Thymus (tissue), 14 donors: ENCODE measurements at places on chromosomes 1 and 21.

GRCh38 chr21:34843562-34843961, 174.8 kb downstream of the CLIC6 start:
- DNase-seq = no peak

DNA sequence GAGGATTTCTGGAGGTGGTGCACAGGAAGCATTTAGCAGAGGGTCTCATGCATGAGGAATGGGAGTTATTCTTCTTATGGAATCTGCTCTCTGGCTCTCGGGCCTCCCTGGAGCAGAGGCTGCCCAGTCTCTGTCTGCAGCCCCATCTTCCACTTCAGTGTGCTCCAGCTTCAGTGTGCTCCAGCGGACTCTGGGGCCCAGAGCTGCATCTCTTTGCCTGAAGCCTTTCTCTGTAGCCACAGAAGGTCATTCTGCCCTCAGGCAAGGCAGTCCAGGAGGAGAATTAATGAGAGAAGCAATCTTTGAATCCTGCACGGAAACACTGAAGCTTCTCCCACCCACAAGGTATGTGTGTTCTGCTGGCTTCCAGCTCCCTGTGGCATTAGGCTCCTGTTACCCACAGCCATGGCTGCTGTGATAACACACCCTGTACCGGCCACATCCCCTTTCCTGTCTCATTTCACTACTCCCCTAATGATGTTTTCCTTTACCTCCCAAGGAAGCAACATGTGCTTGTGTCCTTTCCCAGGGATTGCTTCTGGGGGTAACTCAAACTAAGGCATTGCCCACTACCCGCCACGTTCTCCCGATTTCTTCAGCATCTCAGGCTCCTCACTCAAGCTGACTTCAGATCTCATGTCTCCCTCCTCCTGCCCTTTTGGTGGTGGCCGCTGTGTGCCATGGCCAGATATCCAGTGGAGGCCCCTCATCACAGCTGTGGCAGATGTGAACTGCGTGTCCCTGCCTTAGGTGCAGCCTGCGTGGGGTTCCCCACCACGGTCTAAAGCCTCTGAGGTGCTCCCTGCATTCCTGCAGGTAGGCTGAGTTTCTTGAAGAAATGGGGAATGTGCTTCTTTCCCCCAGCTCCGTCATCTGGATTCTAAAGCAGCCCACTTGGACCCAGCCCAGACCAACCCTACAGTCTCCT, 181.2 kb upstream of the GALNT2 start:
- no peak for DNase-seq

DNA sequence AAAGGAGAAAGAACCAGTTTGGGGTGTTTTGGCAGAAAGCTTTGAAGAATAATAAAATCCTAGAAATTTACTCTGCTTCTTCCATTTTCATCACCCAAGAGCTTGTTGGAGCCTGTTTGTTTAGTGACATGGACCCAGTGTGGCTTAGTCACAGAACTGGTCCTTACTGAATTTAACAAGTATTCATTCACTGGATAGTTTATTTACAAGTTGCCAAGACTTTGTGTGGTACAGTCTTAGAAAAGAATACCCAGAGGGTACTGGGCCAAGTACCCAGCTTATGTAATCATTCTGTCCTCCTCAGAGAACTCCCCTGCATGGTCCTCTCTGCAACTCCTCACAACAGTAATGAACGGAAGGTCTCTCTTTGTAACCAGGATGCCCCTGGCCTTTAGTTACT, 16.4 kb downstream of the RAB4A start:
- DNase-seq = no peak

GRCh38 chr1:202656057-202656456, 54.2 kb downstream of the SYT2 start:
- DNase-seq = no peak

DNA sequence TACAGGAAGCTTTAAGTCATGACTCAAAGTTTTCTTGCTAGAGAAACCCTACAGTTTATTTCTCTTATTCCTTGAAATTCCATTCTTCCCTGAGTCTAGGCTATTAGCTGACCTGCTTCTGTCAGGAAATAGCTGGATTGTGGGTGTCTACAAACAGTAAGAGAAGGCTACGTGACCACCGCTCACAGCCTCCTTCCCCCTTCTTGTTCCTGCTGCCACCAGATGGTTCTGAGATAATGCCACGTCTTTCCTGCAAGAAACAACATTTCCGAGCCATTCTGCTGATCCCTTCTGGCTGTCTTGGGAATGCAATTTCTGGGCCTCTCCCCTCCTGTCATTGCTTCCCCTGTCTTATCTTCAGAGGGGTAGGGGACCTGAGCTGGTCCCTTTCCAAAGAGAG, 128.9 kb upstream of the SGIP1 start:
- no peak for DNase-seq
